CD4-positive, alpha-beta T cell treated with Interleukin-12 subunit alpha and Interleukin-12 subunit beta, for 1 hour (primary cell): ENCODE measurements at places on chromosomes 5 and 9.

GRCh38 chr9:87354147-87354546 lies 143.5 kb upstream of the DAPK1 start:
- no peak for DNase-seq

GRCh38 chr5:68285851-68286611 lies 70.5 kb downstream of the PIK3R1 start:
- DNase-seq = peak; percentile 72

DNA sequence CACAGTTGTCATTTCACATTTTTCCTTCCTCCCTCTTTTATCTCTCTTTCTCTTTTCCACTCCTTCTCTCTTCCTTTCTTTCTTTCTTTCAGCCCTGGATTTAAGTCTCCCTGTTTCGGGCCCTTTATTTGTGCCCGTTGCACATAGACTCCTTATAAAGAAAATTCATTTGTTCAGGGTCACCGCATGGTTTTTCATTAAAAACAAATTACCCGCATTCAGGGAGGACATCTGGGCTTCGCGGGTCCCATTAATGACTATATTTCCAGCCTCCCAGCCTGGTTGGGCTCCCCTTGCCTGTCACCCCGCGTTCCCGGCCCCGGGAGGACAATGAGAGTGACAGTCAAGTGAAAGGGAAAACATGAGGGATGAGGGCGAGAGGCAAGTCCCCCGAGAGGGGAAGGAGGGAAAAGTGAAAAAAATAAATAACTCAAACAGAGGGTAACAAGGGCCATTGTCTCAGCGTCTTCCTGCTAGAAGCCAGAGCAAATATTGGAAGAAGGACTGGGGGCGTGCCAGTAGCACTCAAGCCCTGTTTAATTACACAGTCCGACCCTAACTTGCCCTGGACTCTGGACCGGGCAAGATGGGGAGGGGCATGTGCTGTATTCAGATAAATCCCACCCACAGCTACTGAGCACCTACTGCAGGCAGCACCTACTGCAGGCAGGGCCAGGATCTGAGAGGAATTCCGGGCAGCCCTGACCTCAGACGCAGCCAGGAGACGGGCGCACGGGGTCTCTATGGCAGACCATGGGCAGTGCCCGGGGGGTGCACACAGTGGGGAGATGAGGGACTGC lies 166.2 kb downstream of the PAX5 start:
- no peak for DNase-seq

DNA sequence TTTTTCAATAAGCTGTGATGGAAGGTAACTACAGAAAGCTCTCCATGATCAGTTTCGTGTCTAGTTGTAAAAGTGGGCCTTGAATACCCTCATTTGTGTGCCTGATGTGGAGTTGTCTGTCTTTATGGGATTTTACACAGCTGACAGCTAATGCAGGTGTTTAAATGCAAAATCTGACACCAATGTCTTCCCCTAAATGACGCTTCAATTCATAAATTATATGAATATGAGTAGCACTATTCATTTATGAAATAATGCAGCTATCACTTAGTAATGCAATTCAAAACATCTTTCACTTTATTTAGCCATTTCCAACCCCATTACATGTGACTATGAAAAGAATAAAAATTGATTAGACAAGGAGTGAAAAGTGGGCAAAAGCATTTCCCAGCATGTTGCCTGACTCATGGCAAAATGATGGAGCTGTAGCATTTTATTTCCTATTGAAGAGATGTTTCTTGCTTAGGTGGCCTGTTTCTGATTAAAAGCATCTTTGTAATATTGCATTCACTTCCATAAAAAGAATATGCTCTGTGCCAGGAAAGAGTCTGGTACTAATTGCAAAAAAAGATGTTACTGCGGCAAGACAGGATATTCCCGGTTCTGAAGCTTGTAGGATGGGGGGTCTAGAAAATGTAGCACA lies 116.7 kb upstream of the HAPLN1 start:
- DNase-seq = no peak

- peak; percentile 69 for DNase-seq
These were observed 32.0 kb upstream of the ADAM19 start for GRCh38 chr5:157607371-157608161.

DNA sequence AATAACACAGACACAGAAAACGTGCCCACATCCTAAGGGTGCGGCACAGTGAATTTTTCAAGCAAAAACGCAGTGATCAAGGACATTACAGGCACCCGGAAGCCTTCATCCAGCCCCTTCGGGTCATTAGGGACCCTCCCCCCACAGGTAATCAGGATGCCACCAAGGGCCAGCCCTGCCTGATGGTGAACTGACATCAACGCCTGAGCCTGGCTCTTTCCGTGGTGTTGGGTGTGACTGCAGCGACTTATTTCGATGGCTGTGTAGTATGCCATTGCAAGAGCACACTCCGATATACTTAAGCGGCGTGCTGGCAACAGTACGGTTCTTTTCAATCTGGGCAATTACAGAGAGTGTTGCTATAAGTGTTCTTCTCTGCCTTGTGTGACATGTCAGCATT lies 310.0 kb upstream of the IRX1 start:
- DNase-seq = no peak

- DNase-seq = no peak
These were observed 17.8 kb downstream of the RGS3 start for GRCh38 chr9:113481176-113481787.

DNA sequence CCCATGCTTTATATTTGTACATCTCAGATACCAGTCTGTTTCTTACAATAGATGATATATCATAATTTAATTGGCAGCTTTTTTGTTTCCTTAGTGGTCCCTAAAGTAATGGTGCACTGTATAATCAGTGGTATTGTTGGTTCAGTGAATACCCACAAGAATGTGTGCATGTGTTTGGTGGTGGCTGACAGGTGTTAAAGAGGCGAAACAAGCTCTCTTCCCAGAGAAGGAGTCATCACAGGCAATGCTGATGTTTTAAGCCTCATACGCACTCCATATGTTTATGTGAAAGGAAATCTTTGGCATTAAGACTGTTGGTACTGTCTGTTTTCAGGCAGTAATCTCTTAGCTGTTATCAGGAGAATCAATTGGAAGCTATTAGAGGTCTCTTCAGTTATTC lies 49.2 kb upstream of the KIAA1958 start:
- no peak for DNase-seq

- DNase-seq = no peak
These were observed 96.5 kb downstream of the PPARGC1B start for GRCh38 chr5:149826574-149826973.

DNA sequence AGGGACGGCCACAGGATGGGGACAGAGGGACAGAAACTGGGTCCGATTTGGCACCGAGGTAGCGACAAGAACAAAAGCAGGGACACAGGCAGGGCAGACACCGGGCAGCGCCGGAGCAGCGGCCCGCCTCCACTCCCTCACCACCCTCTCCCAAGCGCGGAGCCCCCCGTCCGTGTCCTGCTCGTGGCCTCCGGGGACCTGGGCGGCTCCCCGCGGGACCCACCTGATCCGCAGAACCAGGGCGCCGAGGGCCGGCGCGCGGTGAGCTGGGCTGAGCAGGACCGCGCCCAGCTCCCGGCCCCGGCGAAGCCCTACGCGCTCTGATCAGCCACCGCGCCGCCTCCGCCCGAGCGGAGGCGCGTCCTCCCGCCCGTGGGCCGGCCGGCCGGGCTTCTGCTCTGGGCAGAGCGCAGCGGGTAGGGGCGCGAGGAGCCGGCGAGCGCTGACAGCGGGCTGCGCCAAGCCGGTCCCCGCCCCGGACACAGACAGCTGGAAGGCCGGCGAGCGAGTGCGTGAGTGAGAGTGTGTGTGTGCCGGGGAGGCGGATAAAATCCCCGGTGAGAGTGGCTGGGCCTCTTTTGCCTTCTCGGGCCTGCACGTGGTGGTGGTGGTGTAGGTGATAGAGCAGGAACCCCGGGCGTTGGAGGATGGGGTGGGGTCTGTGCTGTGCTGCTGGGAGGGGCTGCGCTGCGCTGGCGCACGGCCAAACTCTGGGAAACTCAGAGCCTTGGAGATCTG lies at the start of gene GGTA1:
GGTA1 (minus strand) TSS at position 418 of the 738 bp plus-strand sequence. CDS start 31,922 bp downstream, outside the sequence.
- DNase-seq = no peak

- DNase-seq = no peak
These were observed 141.2 kb downstream of the PRDM9 start for GRCh38 chr5:23648656-23649055.

- DNase-seq = no peak
These were observed 72.1 kb downstream of the FEM1C start for GRCh38 chr5:115472271-115473025.

- DNase-seq = no peak
These were observed 66.4 kb downstream of the ELL2 start for GRCh38 chr5:95895251-95895650.

- no peak for DNase-seq
These were observed 6.0 kb upstream of the IRX4 start for GRCh38 chr5:1888541-1889251.

DNA sequence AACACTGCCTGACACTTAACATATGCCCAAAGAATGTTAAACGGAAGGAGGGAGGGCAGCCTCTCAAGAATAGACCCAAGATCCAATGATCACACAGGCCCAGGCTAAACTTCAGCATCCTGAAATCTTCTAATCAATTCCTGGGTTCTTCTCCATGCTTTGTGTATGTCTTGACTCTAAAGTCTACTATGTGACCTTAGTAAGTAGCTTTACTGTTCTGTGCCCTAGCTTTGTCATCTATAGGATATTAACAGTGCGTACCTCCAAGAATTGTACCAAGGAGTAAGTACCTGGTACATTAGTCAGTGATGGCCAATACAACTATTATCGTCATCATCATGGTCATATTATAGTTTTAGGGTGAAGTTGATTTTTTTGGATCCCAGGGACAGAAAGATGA lies 96.6 kb downstream of the SGCD start:
- no peak for DNase-seq

DNA sequence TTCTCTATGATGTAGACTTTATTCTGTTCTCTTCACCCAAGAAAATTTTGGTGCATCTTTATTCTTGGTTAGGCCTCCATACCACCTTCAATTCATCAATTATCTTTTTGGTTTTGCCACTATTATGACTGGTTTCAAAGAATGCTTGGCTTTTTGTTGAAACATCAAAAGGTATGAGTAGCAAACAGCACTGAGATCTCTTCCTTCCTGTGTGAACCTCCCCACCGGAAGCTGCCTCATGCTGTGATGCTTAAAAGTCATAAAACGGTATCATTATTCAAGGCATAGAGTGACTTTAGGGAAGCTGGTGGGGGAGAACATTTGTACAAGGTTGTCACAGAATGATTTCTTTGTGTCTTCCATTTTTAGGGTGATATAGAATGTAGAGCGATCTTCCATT lies 70.6 kb downstream of the IQGAP2 start:
- peak; percentile 78 for DNase-seq

DNA sequence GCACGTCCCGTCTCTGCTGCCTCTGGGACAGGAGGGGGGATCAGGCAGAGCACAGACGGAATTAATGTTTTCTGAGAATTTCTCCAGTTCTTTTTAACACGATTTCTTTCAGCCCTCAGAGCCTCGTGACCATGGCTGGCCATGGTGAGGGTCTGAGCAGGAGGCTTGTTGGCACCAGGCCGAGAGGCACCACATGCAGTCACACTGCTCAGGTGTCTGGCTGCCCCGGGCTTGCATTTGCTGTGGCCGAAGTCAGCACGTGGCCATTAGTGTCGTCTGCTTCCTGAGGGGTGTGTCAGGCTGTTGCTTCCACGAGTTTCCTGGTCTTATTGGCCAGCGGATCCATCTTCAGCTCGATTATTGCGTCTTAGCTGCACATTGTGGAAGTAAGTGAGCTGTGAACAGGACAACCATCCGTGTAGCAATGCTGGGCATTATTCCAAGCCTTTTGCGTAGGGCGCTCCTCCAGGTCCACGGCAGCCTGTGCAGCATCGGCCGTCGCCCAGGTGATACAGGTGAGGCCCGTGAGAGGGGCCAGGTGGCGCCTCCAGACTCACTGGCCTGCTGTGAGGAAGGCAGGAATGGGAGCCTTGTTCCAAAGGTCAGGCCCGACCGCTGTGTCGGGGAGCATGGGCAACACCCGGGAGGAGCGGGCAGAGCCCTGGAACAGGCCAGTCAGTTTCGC lies 114.2 kb upstream of the CACNA1B start:
- DNase-seq = no peak

DNA sequence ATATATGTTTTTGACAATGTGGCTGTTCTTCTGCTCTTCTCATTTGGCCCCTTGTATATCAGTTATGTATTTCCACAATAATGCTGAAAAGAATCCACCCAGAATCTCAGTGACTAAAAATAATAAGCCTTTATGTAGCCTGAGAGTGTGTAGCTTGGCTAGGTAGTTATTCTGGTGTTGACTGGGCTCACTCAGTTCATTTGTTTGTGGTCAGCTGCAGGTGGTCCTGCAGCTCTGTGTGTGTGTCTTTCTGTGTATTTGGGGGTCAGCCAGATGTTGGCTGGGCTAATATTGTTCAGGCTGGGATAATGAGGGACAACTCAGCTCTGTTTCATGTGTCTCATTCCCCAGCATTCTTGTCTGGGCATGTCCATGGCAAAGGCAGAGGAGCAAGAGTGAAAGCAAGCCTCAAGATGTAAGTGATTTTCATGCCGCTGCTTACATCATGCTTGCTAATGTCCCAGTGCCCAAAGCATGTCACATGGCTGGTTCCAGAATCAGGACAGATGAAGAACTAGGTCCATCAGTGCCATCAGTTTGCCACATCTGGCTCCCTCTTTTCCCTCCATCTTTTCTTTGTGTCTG lies 162.8 kb downstream of the KCTD16 start:
- no peak for DNase-seq
